Left renal cortex interstitium (tissue), 4 donors: ENCODE measurements at places on chromosomes 3 and 15. TPM values are rescaled to one million over a fixed set of nuclear protein-coding genes. Genes with fewer than 3 reads are reported as not detected.

- no peak for DNase-seq
Observed at GRCh38 chr15:51739061-51739712, 1.7 kb upstream of the LYSMD2 start.

- no peak for DNase-seq
Observed at GRCh38 chr3:136074546-136075170, 109.1 kb downstream of the PPP2R3A start.

- no peak for DNase-seq
Observed at GRCh38 chr3:71684046-71684756, 41.0 kb downstream of the EIF4E3 start.

GRCh38 chr15:57697588-57697987, 8.9 kb upstream of the POLR2M start:
- no peak for DNase-seq

DNA sequence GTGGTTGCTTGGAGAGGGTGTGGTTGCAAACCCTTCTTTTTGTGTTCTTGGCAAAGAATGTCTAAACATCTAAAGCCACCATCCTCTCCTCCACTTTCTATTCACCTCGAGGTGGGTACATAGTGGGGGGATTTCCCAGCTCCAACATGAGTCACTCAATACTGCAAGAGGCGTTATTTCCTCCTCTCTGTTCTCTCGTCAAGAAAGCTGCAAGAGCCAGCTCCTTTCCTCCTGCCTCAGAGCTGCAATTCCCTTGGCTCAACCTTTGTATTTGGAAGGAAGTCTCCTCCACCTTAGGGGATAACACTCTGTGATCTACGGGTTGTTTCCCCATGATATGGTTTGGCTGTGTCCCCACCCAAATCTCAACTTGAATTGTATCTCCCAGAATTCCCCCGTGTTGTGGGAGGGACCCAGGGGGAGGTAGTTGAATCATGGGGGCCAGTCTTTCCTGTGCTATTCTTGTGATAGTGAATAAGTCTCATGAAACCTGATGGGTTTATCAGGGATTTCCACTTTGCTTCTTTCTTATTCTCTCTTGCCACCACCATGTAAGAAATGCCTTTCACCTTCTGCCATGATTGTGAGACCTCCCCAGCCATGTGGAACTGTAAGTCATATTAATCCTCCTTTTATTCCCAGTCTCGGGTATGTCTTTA, 138.4 kb downstream of the PLCL2 start:
- no peak for DNase-seq

GRCh38 chr3:52216585-52217408, 8.6 kb downstream of the TLR9 start:
- DNase-seq, result peak; percentile 33

GRCh38 chr15:47820747-47821319, 103.5 kb downstream of the SEMA6D start:
- no peak for DNase-seq

RPP25 gene
- 2.0 TPM for polyA plus RNA-seq

CHAC1 gene
- 3.5 TPM for polyA plus RNA-seq

CCDC54 gene
- polyA plus RNA-seq, result 0.13 TPM

TMED3 gene
- polyA plus RNA-seq, result 65.5 TPM

AP3B2 gene
- polyA plus RNA-seq, result 2.6 TPM

NDN gene
- 73.7 TPM for polyA plus RNA-seq

SLC24A5 gene
- polyA plus RNA-seq, result 0.54 TPM

SLC22A13 gene
- 2.3 TPM for polyA plus RNA-seq
